Cardiac muscle cell (in vitro differentiated cells and primary cell): ENCODE measurements at places on chromosomes 2 and 18.

GRCh38 chr2:227460833-227461232 is 11.1 kb upstream of the AGFG1 start:
- DNase-seq = no peak

GRCh38 chr2:141703501-141703900 is 427.3 kb downstream of the LRP1B start:
- DNase-seq = no peak

- no peak for DNase-seq
Observed at GRCh38 chr2:10175441-10175840, 52.9 kb downstream of the RRM2 start.

DNA sequence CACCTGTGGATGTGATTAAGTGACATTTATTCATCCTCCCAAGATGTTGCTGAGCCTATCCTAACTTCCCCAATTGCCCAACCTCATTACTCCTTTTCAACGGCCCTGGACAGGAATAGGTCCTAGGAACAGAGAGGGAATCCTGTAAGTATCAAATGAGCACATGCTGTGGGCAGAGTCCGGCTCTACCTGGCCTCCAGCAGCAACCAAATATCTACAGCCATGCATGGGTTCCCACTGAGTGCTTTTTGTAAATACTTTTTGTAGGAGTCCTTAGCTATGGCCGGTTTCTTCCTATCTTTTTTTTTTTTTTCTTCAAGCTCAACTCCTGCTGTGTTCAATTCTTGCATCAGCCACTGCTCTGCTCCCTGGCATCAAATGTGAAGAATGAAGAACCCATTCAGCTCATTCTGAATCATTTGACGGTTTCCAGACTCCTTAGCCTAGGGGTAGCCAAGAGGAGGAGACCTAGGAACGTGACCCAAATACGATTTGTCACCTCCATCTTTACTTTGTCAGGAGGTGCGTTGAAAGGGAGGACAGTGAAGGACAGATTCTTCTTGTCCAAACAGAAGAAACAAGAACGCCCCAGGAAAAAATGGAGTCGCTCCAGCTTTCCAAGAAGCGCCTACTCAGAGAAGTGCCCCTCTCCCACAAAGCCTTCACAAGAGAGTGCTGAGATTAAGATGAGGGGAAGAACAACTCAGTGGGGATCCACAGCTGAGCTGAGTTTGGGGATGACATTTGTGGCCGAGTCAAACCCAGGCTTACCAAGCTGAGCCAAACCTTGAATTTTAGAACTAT is 46.7 kb upstream of the LCLAT1 start:
- no peak for DNase-seq

DNA sequence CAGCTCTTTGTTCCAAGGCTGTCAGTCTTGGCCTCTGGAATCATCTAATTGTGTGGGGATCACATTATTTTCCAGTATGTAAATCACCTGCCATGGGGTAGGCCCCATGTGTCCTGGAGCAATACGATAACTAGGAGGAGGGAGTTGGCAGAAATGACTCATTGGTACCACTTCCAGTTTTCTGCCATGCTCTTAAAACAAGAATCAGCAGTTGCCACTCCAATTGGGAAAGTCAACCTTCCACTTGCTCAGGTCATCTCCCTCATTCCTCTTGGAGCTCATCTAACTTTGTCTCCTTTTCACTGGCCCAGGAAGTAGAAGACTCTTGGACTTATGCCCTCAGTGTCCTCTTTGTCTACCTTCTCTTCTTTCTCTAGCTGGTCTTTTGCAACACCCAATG is 487.0 kb downstream of the SLC4A3 start:
- DNase-seq = no peak

GRCh38 chr2:233339427-233339826 is 14.9 kb upstream of the DGKD start:
- no peak for DNase-seq

- DNase-seq = no peak
Observed at GRCh38 chr2:74915743-74916142, 42.7 kb upstream of the POLE4 start.

DNA sequence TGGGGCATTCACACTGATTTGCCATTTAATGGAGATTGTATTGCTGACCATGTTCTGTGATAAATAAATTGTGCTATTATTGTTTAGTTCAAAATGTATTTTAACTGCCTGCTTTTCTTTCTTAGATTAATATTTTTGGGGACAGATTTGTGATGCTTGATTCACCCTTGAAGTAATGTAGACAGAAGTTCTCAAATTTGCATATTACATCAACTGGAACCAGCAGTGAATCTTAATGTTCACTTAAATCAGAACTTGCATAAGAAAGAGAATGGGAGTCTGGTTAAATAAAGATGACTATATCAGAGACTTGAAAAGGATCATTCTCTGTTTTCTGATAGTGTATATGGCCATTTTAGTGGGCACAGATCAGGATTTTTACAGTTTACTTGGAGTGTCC is 1.8 kb downstream of the DNAJC10 start:
- no peak for DNase-seq

GRCh38 chr2:133768256-133768655 is 200.0 kb upstream of the NCKAP5 start:
- no peak for DNase-seq

GRCh38 chr2:132951008-132951714 is 281.2 kb upstream of the LYPD1 start:
- no peak for DNase-seq

GRCh38 chr2:120371969-120372625 is 26.2 kb downstream of the INHBB start:
- DNase-seq = no peak

DNA sequence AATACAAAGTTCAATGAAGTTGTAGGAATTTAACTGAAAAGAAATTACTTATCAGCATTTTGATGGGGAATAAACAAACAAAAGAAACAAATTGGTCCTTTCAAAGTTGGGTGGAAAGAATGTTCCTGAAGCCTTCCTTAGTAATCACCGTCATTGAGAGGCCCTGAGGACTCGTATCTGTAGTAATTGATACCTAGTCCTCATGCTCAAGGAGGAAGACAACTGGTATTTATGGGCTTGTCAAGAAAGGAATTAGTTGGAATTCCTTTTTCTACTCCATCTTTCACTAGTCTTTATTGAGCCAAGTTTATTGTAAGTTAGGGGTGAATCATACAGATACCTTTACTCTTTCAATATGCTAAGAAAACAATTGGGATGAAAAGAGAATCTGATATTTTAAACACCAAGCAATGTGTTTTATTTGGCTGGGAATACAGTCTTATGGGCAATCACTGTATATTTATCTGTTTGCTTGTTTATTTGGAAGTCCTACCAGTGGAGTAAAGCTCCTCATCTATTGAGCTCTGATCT is 324.8 kb downstream of the ARHGAP15 start:
- no peak for DNase-seq

GRCh38 chr2:37459095-37459981 is 114.9 kb downstream of the QPCT start:
- no peak for DNase-seq

GRCh38 chr2:64213532-64214275 is 69.5 kb upstream of the PELI1 start:
- no peak for DNase-seq

DNA sequence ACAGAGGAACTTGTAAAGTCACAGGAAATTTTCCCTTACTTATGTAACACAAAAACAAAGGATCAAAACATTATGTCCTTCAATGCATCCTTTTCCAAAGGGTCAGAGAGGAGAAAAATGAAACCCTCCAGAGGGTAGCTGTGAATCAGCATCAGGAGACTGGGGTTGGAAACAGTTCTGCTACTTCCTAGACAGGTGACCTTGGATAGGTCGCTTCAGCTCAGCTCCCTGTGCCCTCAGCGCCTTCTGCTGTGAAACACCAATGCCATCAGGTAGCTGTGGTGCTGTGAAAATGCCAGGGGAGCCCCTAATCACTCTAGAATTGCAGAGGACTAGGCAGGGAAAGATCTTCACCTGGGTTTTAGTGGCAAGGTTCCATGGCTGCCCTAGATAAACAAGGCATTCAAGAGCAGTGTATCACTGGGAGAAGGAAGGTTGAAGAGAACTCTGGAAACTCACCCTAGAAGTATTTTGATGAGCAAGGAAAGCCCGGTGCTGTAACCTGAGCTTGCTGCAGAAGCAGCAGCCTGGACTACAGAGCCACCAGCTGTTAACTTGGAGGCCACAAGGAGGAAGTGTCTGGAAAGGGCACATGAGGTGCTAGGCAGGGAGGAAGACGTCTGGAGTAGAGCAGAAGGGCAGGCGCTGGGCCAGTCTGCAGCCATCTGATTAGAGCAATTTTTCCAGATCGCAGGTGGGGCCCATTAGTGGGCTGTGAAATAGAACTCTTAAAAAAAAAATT is 100.7 kb upstream of the MCFD2 start:
- no peak for DNase-seq

GRCh38 chr2:236159778-236160170 is 8.4 kb downstream of the GBX2 start:
- no peak for DNase-seq

GRCh38 chr18:29161429-29161828 is 984.5 kb upstream of the CDH2 start:
- DNase-seq = no peak

GRCh38 chr2:70514612-70515055 is 39.0 kb downstream of the TGFA start:
- peak; percentile 41 for DNase-seq

- no peak for DNase-seq
Observed at GRCh38 chr2:238092486-238093035, 7.6 kb upstream of the ESPNL start.

GRCh38 chr2:98099939-98100743 is 13.2 kb downstream of the VWA3B start:
- no peak for DNase-seq

DNA sequence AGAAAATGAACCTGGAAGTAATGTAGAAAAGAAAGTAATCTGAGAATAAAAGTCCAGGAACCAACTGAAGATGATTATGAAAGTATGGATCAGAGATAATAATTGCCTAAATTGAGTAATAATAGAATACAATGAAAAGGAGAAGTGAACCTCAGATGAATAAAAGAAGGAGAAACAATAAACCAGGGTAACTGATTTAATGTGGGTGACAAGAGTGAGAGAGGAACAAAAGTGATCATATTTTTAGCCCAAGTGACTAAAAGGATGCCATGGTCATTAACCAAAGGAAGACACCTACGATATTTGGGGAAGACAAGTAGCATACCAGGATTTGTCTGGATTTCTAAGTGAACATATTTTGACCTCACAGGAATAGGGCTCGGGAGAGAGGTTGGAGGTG is 600.6 kb downstream of the RNF144A start:
- DNase-seq = no peak

- DNase-seq = no peak
Observed at GRCh38 chr18:70398076-70398475, 109.2 kb downstream of the SOCS6 start.

GRCh38 chr18:46411867-46412690 is 244.9 kb downstream of the LOXHD1 start:
- peak; percentile 71 for DNase-seq

GRCh38 chr2:201402651-201403562 is 45.8 kb upstream of the FLACC1 start:
- no peak for DNase-seq

GRCh38 chr2:26243470-26244308 is 743 bp downstream of the HADHA start:
- DNase-seq = peak; percentile 25

GRCh38 chr2:130837811-130838565 is 1.3 kb downstream of the ARHGEF4 start:
- no peak for DNase-seq

DNA sequence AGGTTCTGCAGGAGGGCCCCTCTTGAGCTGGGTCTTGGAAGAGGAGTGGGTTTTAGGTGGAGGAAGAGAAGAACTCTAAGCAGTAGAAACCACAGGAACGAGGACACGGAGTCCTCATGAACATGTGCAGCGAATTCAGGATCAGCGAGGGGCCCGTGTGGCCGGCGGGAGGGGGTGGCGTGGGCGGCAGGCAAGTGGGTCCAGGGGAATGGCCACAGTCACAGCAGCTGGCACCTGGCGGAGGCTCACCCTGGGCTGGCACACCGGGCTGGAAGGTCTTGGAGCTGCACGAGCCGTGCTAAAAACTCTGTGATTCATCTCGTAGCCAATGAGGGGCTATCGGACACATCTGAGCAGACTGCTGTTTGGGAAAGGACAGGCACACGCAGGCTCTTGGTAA is 18.0 kb upstream of the CIDEA start:
- no peak for DNase-seq

GRCh38 chr2:43305012-43305411 is 78.6 kb upstream of the ZFP36L2 start:
- DNase-seq = peak; percentile 91

DNA sequence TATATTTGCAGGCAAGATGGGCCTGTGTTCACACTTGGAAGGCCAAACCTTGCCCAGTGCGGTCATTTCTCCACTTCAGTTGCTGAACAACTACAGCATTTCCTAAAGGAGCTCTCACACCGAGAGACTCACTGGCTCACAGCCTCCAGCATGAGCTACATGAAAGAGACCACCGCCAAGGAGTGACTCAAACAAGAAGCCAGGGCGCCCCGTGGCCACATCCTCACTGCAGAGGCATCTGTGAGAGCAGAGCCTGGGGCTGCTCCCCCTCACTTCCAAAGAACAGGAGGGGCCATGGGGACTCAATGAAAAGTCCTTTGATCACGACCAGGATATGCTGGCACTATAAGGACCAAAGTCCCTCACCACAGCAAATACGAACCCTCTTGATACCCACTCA is 50.0 kb downstream of the TMEM163 start:
- no peak for DNase-seq

- DNase-seq = no peak
Observed at GRCh38 chr2:160267022-160267421, 67.0 kb upstream of the ITGB6 start.

GRCh38 chr2:68812251-68812650 is 58.9 kb downstream of the BMP10 start:
- no peak for DNase-seq

DNA sequence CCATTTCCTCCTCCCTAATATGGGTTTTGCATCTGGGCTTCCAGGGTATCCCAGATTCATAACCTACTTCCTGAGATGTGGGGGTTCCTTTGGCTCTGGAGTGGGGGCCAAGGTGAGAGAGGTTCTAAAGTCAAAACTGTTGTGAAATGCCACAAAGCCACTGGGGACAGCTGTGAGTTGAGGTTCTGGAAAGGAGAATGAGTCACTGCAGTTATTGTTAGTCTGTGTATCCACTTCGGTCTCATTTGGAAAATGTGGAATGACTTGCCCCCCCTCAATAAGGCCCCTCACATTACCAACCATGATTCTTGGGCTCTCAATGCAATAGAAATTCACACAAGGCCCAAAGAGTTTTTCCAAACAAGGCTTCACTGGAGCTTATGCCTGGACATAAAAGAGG is 51.1 kb upstream of the LGALSL start:
- no peak for DNase-seq

DNA sequence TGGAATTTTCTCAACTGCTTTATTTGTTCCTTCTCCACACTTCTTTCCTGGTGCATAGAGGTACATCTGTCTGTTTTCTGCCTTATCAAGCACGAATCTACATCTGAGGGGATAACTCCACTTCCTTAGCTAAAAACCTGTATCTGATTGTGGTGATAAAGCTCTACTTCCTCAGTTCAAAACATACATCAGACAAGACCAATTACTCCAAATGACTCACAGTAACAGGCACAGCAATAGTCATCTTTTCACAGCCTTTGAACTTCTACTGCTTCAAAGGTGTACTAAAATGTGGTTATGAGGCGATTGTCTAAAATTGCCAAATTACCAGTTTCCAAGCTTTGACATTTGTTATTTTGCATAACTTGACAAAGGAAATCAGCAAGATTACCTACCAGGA is 803.6 kb upstream of the ZEB2 start:
- no peak for DNase-seq
